ENCODE measurements at places on chromosomes 5 and 9. TPM values are rescaled to one million over a fixed set of nuclear protein-coding genes. Genes with fewer than 3 reads are reported as not detected.

DNA sequence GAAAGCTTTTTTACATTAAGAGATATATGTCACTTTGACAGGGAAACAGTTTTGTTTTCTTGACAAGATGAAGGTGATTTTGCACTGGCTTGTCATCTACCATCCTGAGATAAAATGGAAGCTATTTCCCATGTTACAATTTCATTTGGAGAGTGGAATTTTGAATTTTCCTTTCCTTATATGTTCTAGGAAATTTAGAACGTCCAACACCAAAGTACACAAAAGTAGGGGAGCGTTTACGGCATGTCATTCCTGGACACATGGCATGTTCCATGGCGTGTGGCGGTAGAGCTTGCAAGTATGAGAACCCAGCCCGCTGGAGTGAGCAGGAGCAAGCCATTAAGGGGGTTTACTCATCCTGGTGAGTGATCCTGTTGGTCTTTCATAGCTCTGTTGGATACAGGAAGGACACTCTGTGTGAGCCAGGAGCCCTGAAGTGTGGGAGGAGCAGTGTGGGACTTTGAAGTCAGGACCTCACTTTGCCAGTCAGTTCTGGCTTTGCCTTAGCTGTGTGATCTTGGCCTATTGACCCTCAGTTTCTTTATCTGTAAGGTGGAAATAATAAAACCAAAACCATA, 887 bp downstream of the PTPDC1 start:
- no peak for DNase-seq

NSA2 gene
- 78.0 TPM for total RNA-seq

DNA sequence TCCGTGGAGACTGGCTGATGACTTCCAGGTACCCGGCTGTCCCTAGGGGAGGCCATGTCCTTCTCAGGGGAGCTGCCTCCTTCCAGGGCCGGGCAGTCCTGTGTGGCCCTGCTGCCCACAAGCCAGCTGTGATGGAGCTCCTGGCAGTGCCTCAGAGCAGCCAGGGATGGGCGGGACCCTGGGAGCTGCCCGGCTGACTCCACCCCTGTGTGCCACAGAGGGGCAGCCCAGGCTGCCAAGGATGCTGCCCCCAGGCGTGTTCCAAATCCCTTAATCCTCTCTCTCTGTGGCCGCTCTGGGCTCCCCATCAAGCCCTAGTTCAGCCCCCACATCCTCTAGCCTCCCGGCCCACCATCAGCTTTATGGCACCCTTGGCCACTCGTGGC, 7.0 kb upstream of the SCGB3A1 start:
- no peak for DNase-seq

GRCh38 chr5:43730832-43731342, 127.9 kb downstream of the NNT start:
- DNase-seq: no peak

DNA sequence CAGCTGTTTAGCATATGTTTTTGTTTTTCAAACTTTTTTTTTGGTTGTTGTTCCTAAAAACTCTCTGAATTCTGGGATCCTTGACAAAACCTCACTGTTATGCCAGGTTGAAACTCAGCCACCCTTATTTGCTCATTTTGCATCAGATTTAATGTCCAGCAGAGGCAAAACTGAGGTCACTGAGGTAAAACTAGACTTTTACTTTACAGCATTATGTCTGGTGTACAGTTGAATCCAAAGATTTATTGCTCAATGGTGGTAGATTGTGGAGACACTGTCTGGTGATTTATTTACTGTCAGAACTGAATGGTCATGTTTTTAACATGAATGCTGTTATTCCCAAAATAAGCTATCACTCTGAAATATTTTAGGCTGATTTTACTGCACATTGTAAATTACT, 87.9 kb downstream of the FBXL7 start:
- DNase-seq: no peak

CCL28 gene
- total RNA-seq: 11.6 TPM

IQGAP2 gene
- total RNA-seq: 16.6 TPM

DNA sequence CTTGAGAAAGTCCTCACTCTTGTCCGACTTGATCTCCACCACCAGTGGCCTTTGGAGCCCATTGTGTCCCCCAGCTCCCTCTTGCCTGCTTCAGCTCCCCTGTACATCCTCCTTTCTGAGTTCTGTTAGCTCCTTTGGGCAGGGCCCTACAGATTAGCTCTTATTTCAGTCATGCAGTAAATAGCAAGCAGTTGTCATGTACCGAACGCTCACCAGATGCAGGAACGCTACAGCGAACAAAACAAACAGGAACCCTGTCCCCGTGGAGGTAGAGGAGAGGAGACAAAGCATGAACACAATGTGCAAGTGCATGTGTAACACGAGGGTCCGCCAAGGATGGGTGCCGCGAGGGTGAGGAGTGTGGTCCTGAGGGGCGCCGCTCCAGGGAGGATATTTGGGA, 111.3 kb downstream of the PDZD2 start:
- DNase-seq: no peak

SLC31A1 gene
- 45.0 TPM for total RNA-seq

GRCh38 chr9:12604164-12604821, 88.9 kb upstream of the TYRP1 start:
- no peak for DNase-seq

DNA sequence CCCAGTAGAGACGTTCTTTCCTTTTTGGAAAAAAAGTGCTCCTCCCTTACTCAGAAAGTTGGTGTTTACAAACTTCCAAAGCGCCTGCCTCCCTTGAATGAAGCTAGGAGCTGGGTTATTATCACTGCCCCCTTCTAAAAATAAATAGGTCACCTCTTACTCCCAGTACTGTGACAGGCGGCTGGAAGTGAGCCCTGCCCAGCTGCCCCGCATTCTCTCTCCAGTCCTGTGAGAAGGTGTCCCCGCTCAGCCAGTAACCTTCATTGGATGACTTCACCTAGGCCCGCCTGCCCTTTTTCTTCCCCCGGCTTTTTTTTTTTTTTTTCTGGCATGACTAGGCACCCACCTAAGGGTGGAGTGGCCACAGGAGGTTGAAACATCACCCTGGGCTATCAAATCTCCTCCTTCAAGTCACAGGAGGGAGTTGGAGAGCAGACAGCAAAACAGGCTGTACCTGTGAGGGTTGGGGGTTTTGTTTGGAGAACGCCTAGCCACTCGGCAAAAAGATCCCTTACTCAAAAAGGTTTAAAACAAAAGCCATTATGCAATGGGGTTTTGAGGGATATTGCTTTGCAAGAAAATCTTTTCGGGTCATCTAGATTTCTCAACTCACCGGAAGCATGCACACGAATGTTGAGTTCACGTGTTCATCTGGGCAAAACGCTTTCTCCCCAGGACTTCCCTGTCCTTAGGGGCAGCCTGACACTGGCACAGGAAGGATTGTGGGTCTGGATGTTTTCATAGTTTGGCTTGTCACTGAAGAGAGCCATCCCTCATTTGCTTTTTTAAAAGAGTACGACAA, 43.3 kb upstream of the ZNF622 start:
- peak; percentile 80 for DNase-seq

PHYHD1 gene
- 51.1 TPM for total RNA-seq

TXNDC8 gene
- total RNA-seq: not detected

RNF183 gene
- total RNA-seq: not detected

KIF20A gene
- 3.2 TPM for total RNA-seq

SLC46A2 gene
- total RNA-seq: 63.4 TPM

DNA sequence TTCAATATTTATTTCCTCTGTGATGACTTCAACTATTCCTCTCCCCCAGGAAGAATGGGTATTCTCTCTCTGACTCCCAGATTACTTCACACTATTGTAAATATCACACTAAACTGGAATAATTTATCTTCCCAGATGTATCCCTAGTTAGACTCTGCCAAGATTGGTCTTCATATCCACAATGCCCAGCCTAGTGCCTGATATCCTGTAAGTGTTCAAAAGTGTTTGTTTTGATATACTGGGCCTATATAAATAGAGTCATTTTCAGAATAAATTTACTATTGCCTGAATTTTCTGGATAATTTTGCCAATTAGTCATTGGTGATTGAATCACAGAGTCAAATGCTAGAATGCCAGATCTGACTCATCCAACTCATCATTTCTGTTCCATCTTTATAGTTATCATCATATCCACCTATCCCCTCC, 143.7 kb upstream of the TNC start:
- DNase-seq: no peak

DNA sequence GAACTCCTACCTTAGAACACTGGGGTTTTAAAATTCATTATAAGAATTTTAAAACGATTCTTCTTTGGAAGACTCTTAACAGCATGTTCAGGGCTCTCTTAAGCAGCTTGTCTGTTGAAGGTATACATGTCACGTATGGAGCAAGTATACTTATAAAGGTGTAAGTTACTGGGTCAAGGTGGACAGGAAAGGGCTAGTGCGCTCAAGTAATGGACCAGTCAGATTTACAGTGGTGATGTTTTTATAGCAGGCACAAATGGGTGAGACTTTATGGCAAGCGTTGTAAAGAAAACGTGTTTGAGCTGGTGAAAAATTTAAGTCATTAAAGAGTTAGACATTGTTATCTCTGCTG, 7.9 kb downstream of the SLC44A1 start:
- no peak for DNase-seq

CTXN3 gene
- total RNA-seq: not detected

- DNase-seq: peak; percentile 77
Observed at GRCh38 chr9:91131433-91131839, 230.3 kb downstream of the AUH start.

- DNase-seq: no peak
Observed at GRCh38 chr5:15704397-15704947, 204.5 kb downstream of the FBXL7 start.

GRCh38 chr9:36503172-36504088, 69.3 kb upstream of the MELK start:
- no peak for DNase-seq

Measured in lower leg skin (tissue), 4 donors.